WTC11 (cell line): ENCODE measurements at places on chromosomes 7 and 10.

DNA sequence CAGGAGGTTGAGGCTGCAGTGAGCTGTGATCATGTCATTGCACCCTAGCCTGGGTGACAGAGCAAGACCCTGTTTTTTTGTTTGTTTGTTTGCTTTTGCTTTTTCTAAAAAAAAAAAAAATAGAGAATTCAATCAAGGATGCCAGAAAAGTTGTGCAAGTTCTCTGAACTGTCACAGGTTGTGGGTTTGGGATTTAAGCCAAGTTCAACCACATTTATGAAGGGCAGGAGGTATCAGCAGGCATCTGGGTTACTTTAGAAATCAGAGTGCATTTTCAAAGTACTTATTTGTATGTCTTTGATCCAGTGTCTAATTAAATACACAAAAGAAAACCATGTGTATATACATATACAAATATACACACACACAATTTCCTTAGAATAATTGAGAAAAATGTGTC, 151.2 kb upstream of the MINDY3 start:
- DNase-seq, result no peak

DNA sequence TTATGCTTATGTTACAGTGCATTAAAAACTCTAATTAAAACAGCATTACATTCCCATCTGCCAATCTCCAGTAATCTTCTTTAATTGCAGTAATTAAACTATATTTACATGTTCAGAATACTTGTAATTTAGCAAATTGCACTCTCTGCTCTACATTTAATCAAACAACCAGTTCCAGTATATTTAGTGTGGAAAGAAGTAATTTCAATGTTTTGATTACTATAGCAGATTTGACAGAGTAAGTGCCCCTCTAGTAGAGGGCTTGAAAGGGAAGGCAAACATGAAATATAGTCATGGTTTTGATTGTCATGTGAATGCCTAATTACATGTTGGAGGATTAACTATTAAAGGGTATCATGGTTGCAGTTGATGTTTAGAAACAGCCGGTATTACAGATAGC, 739.7 kb downstream of the AUTS2 start:
- DNase-seq, result no peak

- DNase-seq, result no peak
These were observed 4.5 kb upstream of the EMX2 start for GRCh38 chr10:117537904-117538524.

- DNase-seq, result no peak
These were observed 3.6 kb downstream of the PWWP2B start for GRCh38 chr10:132400547-132401151.

DNA sequence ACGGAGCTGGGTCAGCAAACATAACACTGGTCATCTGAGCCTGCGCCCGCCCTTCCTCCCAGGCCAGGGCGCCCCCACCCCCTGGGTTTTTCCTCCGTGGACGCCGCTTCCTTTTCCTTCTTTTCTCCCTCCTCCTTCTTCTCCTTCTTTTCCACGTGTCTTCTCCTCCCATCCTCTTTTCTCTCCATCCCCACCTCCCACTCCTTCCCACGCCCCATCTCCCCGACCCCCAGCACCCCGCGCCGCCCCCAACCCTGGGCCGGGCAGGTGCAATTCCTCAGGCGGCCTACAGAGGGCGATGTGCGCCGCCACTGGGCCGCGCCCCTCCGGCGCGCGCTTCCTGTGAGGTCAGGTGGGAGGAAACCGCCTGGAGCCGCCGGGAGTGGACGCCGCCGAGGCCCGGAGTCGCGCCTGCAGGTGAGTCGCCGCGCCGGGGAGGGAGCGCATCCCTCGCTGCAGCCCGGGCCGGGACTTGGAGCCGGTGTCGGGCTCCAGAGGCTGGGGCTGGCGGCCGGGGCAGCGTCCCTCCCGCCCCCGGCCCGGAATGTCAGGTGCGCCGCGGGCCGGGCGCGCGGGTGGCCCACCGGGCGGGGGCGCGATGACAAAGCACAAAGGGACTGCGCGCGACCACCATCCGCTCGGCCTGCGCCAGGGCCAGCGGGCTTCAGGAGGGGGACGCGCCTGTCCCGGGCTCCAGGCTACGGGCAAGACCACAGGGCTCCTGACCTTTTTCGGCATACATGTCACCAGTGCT, at the start of gene FAM241B:
TSS of gene FAM241B (plus strand) at position 351 of the 754 bp plus-strand sequence. CDS start 1,497 bp downstream, outside the sequence.
- peak; percentile 88 for DNase-seq

DNA sequence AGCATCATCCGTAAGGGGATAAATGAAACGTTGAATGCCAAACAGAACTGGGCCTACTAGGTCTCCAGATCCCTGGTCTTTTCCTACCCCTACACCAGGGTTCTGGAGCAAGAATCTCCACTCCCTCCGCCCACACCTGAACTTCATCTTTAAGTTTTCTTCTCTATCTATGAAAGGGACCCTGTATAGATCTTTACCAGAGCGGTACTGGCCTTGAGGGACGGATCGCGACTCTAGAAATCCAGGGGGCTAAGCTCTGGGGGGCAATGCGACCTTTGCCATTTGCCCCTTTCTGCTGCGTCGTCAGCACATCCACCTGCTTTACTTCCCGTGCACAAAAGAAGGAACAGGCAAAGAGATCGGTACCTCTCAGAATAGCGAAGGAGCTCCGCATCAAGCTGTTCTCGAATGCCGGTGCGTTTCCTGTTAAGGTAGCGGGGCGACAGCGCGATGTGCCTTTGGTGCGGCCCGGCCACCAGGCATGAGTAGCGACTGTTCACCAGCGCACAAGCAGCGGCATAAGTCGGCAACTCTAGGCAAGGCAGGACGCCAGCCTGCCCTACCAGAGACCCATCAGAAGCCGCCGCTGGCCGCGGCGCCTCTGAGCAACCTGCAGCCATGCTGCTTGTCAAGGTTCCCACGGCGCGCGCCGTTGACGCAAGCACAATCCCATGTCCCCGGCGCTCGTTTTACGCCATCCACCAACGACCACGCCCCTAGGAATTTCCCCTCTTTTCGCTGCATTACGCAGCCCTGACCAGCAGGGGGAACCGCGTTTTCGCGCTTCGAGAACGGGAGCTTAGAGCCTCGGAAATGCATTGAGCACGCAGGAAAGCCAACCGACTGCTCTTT, at the start of gene POLR1F:
TSS of gene POLR1F (minus strand) at position 641 of the 852 bp plus-strand sequence. CDS start at position 620, 21 bp downstream.
- DNase-seq, result peak; percentile 92

- DNase-seq, result no peak
These were observed 156.8 kb downstream of the RNF216 start for GRCh38 chr7:5624386-5625365.

- no peak for DNase-seq
These were observed 33.9 kb upstream of the XPNPEP1 start for GRCh38 chr10:109957092-109957797.

DNA sequence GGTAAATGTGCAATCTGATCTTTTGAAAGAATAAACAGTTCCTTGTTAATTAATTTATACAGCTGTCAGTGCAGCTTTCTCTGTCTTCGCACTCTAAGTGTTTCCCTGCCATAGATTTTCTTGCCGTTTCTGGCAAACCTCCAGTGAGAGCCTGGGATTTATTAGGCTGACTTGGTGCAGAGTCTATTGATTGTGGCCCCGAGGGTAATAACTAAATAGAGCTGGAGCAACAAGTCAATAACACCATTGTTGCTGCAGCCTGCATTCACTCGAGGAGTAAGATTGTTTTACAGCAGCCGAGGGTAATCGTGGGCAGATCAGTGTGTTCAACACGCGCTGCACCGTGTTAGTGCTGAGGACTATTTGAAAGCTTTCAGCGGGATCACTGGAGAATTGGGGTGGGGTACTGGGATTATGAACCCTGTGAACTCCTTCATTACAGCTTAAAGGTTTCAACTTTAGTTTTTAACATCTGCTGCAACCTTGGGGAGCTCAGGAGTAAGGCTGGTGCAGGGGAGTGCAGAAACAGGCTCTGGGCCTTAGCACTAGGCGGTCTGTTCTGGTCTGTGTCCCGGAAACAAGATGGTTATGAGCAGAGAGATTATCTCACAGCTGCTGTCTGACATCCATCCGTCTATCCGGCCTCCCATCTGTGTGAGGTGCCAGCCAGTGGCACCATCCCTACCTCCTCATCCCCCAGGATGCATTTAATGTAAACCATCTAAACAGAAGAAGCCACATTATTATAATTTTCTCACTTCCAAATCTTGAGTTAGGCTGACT, 174.0 kb upstream of the TCF7L2 start:
- no peak for DNase-seq

GRCh38 chr7:99679032-99679399, 780 bp downstream of the CYP3A5 start:
- DNase-seq, result no peak

GRCh38 chr7:156833312-156833711, 59.7 kb downstream of the LMBR1 start:
- DNase-seq, result no peak

DNA sequence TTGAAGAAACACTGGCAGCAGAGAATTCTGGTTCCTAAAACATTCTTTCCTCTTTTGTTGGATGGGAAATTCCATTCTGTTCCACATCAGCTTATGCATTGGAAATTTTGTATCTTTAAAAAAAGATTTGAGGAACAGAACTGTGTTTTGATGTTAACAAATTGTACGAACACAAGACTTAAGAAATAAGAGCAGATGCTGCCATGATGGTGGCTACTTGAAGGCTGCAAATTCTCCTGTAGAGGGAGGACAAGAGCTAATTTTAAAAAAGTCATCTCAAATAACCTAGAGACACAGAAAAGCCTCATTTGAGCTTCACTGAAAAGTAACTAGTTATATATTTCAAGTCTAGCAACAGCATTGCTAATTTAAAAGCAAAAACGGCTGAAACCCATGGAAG, 29.8 kb downstream of the NDUFB2 start:
- DNase-seq, result no peak

DNA sequence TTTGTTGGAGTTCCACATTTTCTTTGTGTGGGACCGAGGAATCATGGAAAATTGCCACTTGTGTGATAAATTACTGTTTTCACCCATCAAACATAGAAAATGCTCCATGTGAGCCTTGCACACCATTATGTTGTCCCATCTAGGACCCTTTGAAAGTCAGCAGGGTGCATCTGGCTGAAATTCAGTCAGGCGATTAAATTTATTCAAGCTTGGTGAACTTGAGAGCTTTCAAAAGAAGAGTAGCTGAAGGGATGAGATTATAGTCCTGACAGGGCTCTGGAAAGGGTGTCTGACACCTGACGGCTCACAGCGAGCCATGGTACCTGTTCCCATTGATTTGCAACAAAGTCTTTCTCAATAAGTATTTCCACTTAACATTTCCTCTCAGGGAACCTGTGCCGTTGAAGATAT, 399.7 kb upstream of the ETV1 start:
- no peak for DNase-seq

GRCh38 chr7:131250331-131250730, 77.3 kb upstream of the MKLN1 start:
- no peak for DNase-seq

- peak; percentile 85 for DNase-seq
These were observed at the start of gene CC2D2B for GRCh38 chr10:95907456-95908253. CC2D2B (plus strand) TSS chr10:95907975; CDS start chr10:95911324, 3,349 bp downstream.

DNA sequence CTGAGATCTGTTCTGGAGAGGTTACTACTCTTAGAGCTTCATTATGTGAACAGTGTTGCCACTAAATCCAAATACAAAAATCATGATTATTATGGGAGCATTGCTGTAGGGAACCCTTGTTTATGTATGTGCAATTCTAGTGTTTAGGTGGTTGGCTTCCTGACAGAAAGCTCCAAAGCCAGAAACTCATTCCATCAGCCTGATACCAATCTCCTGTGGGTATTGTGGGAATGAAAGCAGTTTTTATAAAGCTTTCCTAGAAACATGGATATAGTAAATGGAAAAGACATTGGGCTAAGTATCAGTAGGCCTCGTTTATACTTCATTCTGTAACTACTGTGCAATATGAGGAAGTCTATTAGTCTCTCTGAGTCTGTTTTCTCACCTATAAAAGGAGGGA, 6.4 kb downstream of the SDK1 start:
- no peak for DNase-seq

- peak; percentile 8 for DNase-seq
These were observed 35.9 kb downstream of the ADAP1 start for GRCh38 chr7:918441-919113.

- no peak for DNase-seq
These were observed 78.3 kb downstream of the ATAD1 start for GRCh38 chr10:87739703-87740102.

DNA sequence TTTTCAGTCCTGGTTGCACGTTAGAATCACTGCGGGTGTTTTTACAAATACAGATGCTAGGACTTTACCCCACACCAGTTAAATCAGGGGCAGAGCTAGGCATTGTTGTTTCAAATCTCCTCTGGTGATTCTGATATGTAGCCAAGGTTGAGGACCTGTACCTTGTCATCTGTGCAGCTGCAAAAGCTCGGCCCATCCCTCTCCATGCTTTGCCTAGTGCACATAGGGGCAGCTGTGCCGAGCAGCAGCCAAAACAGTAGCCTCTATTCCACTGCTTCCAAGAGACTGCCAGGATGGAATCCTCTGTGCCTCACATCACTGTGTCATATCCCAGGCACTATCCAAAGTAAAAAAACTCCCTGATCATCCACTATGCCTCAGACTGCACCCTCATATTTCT, 181.3 kb downstream of the CDK14 start:
- no peak for DNase-seq

DNA sequence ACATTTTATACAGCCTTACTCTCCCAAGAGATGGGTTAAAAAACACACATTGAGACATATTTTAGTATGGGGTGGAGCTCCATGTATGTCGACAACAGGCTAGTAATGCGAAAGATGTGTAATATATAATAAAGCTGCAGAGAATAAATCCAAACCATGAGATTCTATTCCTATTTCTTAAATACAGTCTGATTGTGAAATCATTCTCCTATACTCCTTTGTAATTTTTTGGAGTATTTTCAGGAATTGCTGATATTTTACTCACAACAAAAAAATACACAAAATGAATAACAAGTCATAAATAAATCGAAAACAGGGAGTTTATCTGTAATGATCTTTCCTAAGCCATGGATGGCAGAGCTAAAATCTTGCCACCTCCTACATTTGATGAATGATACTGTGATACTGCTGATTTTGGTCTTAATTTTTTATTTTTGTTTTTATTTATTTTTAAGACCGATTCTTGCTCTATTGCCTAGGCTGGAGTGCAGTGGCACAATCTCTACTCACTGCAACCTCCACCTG, 173.5 kb upstream of the KLF6 start:
- DNase-seq, result no peak

GRCh38 chr10:22640359-22640758, 74.0 kb downstream of the PIP4K2A start:
- DNase-seq, result no peak

- DNase-seq, result no peak
These were observed 171.7 kb downstream of the ADAM12 start for GRCh38 chr10:126216632-126216961.

GRCh38 chr10:123045961-123046731, 37.3 kb downstream of the ACADSB start:
- DNase-seq, result no peak

GRCh38 chr10:86075512-86075911, 291.1 kb downstream of the GRID1 start:
- no peak for DNase-seq

DNA sequence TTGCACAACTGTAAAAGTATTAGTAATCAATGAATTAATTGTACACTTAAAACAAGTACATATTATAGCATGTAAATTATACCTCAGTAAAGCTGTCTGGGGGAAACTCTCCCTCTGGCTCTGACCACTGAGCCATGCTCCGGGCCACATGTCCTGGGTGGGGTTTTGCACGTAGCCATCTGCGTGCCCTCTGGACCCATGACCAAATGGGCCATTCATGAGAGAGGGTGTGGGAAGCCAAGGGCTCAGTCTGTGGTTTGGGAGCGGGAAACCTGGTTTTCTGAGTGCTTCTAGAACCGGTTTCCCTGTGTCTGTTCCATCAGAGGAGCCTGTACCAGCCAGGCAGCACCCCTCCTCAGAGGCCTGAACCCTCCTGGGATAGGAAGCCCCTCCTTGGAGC, 143.2 kb downstream of the SH3PXD2A start:
- no peak for DNase-seq
